Ascending aorta (tissue), 2 donors: ENCODE measurements at places on chromosomes 6 and 20. TPM values are rescaled to one million over a fixed set of nuclear protein-coding genes. Genes with fewer than 3 reads are reported as not detected.

Gene REM1
- 31.0 TPM for total RNA-seq

Gene SLC17A3
- not detected for total RNA-seq

Gene OPN5
- total RNA-seq = not detected

Gene HLA-DPB1
- total RNA-seq = 72.7 TPM

Gene EYA2
- total RNA-seq = 15.4 TPM

GRCh38 chr20:2149507-2149906, 47.9 kb downstream of the STK35 start:
- DNase-seq = no peak

GRCh38 chr6:5896476-5897200, 110.1 kb downstream of the NRN1 start:
- no peak for DNase-seq

DNA sequence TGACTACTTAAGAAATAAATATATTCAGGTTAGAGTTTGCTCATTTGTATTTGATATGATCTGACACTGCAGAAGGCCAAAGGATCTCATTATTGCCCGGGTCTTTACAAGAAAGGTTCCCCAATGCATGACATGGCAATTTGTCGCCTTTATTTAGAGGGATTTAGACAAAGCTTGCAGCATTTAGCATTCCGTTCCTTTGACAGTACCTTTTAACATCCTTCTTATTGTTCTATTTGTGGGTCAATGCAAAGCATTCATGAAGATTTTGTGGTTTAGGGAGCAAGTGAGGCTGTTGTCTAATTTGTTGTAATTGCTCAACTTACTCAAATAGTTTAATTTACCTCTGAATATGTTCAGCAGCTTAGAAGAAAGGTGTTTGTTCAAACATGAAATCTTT, 230.8 kb upstream of the FLRT3 start:
- DNase-seq = no peak

DNA sequence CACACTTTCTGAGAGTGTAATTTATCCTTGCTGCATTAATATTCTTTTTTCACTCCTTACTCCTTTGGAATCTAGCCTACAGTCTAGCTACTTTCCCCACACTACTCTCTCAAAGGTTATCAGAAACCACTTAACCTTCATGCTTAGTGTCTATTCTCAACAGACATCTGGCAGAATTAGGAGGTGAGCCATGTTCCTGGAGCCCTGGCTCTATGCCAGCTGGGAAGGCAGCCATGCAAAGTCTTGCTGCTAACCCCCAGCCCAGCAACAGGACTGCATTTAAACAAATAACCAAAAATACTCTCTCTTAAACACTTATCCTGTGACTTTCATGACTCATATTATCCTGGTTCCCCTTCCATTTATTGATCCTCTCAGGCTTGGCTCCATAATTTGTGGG, 260.2 kb downstream of the BCKDHB start:
- no peak for DNase-seq

DNA sequence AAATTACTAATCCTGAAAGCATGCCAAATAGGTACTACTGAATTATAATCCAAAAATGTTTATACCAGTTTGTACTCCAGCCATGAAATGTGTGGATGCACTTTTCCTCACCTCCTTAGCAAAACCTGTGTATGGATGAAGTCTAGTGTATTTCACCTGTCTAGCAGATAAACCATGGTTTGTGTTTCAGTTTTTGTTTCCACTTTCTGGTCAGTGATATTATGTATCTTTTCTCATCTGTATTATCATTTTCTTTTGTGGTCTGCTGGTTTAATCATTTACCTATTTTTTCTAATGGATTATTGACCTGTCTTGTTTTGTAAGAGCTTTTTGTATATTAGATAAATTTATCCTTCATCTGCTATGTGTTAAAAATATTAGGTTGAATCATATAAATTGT, 41.0 kb upstream of the TMEM217 start:
- no peak for DNase-seq

GRCh38 chr20:17693444-17694001, 6.2 kb upstream of the BANF2 start:
- DNase-seq = no peak

DNA sequence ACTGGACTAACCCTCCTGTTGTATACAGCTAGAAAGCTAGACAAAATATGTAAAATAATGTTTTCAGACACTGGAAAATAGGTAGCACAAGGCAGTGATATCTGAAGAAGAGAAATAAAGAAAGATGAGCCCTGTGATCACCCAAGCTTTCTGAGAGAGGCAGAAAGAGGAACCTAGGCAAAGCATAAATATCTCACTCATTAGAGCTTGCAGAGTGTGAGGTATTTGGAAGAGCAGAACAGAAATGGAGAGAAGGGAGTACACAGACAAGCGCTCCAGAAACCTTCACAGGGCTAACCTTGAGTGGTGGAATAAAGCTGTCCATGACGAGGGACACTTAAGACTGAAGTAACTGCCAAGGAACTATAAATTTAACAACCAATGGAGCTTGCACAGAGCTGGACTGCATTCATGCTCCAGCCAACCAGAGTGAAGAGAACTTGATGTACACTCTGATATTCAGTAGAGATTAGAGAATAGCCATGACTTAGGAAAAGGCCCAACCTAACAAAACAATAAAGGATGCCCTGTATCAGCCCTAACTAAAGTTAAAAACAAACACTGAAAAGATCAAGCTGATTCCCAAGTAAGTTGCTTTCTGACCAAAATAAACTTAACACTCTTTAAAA, 280.9 kb upstream of the STXBP5 start:
- no peak for DNase-seq
